HFF-Myc (cell line): ENCODE measurements at places on chromosomes 12 and 14.
A peak's percentile ranks its signal among the peaks of the same experiment; 100 is the strongest.

- DNase-seq, result no peak
These were observed 10.1 kb downstream of the GMFB start for GRCh38 chr14:54478636-54479215.

DNA sequence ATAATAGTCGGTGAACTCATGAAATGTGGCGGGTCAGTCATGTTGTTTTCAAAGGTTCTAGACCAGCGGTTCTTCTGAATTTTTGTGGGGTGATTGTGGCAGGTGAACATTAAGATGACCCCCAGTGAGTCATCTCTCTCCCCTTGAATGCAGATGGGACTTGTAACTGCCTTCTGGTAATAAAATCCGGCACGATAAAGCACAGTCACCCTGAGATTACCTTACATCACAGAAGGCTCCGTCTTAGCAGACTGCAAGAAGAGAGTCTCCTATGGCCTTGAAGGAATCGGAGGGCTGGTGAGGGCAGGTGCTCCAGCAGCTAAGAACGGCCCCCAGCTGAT, 189.6 kb downstream of the FOXN3 start:
- no peak for DNase-seq

GRCh38 chr12:25283006-25283405, 32.3 kb upstream of the KRAS start:
- no peak for DNase-seq

DNA sequence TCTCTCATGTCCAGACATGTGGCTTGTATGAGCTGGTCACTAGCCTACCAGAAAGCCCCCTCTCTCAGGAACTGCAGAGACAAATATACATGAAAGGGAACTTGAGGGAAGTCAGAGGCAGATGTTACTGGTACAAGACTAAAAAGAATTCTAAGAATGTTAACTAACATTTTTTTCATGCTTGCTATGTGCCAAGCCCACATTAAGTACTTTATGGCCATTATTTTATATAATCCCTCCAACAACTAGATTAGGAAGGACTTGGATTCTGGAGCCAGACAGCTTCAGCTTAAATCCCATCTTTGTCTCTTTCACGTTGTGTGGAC, 24.6 kb downstream of the TTC9 start:
- no peak for DNase-seq

GRCh38 chr12:1481906-1482305, 112.5 kb downstream of the FBXL14 start:
- DNase-seq, result no peak

GRCh38 chr14:52018252-52018651, 28.9 kb downstream of the RTRAF start:
- peak; percentile 52 for DNase-seq

GRCh38 chr14:32072676-32073075, 4.4 kb upstream of the ARHGAP5 start:
- no peak for DNase-seq

DNA sequence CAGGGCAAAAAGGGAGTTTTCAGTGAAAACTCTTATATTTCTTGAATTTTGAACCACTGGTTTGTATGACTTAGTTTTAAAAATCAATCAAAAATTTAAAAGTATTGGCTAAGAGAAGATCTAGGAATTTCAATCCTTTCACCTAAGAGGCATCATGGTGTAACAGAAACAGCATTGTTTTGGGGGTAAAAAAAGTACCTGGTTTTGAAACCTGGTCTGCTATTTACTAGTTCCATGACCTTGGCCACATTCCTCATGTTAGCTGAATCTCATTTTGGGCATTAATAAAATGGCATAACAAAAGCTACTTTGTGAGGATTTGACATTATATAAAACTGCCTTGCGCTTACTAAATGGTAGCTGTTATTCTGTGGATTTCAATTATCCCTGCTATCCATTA, 16.7 kb upstream of the GNPNAT1 start:
- DNase-seq, result no peak

DNA sequence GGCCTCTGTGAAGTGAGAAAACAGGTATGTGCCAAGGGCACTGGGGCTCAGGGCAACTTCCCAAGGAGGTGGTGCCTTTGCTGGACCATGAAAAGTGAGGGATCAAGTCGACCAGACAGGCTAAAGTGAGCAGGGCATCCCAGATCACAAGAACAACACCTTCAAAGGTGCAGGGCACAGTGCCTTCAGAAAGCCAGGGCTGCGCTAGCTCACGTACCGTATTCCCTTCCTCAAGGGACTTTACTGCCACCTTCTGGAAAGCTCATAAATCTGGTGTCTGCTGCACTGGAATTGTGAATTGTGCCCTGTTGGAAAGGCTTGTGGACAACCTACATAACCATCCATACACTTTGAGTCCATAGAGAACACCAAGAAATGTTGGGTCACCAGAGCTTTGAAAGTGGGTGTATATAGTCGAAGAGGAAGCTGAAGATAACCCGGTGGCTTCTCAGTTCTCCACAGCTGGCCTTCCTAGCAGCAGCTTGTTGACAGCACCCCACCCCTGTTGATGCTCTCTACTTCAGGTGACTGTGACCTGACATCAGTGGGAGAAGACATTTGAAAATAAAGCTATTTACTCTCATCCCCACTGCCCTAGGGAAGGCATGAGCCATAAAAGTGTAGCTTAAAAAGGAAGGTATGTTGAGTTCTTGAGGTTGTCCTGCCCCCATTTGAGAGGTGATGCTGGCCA, 24.5 kb downstream of the FIGNL2 start:
- DNase-seq, result peak; percentile 35

DNA sequence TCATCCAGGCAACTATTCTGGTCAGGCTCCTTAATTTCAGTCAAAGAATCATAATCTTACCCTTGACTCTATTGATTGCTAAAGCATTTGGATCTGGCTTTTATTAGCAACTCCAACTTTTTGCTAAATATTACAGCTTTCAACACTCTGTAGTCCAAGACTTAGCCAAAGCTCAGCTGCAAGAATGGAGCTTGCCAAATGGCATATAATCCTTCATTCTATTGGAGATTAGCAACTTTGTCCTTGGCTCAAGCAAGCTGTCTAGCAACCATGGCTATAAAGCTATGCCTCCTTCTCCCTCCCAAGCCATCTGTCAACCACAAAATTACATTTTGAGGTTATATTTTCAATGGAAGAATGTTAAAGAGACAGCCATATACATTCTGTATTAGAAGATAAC, 23.1 kb upstream of the NID2 start:
- DNase-seq, result no peak

GRCh38 chr12:60223242-60223641, 627.4 kb downstream of the SLC16A7 start:
- no peak for DNase-seq

- no peak for DNase-seq
These were observed 12.5 kb downstream of the HSD17B6 start for GRCh38 chr12:56775638-56776037.

GRCh38 chr12:13097491-13098011, 5.9 kb downstream of the GSG1 start:
- no peak for DNase-seq

DNA sequence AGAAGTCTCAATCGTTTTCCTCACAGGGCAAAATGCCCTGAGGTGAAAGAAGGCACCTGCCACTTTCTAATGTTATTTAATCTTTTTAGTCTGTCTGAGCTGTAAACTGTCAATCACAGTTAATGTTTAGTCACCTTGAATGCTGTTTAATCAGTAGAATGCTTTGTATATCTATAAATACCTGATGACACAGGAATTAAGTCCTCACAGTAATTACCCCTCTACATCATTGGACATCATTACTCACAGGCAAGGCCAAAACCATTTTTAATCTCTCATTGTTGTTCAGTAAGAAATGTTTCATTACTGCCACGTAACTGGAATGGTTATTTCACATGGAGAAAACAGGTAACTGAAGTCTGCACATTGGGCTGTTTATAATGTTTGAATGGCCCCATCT, 178.8 kb downstream of the EXOC5 start:
- no peak for DNase-seq

DNA sequence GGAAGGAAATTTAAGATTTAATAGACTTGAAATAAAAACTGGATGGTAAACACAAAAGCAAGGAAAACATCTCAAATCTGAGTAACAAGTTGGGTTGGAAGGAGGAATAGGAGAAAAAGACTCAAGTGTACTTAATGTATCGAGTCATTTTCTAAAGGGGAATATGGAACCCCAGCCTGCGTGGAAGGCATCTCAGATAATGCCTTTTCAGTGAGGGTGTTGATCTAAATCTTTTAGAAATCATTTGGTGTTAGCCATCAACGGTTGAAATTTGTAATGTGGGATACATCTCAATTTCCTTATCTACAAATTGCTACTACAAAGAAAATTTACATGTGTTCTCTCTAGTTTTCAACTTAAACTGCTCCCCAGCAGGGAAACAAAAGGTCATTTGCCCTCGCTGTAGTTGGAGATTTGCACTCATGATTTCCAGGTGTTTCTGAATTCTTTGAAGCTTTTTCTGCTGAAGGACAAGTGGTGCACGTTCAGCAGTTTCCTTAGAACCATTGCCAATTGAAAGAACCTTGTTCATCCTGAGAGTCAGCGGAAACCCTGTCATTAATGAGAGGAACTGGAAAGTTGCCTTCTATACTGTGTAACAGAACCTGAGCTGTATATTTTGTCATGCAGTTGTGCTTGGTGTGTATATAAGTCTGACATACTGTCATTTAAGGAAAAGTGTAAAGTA, 2.2 kb downstream of the PCBP2 start:
- DNase-seq, result no peak

DNA sequence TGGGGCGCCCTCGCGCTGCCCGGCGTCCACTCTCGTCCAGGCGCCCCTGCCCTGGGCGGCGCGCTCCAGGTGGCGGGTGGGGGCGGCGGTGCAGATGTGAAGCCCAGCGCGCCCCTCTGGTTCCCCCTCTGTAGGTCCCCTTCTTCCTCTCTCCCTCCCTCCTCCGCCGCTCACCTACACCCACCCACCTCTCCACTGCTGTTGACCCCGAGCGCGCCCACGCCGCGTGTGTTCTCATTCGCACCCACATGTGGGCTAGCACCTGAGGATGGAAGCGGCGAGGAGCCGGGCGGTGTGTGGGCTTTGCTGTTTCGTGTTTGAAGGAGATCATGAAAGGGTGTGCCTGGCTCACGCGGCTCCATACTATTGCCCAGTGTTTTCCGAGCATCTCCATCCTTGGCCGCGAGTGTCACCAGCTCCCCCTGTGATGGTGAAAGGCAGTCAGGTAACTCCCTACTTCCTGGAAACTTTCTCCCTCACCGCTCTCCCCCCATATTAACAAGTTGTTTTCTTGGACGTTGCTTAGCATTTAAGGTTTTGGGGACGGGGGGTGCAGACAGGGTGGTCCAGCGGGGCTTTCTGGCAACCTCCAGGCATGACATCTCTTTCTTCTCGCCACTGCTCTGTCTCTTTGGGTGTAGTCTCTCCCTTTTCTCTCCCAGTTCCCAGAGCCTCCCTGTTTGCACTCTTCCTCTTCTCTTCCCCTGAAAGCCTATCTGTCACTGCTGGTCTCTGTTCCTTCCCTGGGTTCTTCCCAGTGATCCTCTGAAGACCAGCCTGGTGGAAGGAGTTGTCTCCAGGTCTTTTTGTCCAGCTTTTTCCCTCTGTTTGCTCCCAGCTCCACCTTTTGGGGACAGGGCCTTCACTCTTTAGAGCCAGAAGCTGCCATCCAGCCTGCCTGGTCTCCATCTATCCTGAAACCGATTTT, 1.6 kb downstream of the CACNA1C start:
- no peak for DNase-seq

GRCh38 chr14:61379639-61380184, 58.3 kb downstream of the PRKCH start:
- DNase-seq, result no peak

DNA sequence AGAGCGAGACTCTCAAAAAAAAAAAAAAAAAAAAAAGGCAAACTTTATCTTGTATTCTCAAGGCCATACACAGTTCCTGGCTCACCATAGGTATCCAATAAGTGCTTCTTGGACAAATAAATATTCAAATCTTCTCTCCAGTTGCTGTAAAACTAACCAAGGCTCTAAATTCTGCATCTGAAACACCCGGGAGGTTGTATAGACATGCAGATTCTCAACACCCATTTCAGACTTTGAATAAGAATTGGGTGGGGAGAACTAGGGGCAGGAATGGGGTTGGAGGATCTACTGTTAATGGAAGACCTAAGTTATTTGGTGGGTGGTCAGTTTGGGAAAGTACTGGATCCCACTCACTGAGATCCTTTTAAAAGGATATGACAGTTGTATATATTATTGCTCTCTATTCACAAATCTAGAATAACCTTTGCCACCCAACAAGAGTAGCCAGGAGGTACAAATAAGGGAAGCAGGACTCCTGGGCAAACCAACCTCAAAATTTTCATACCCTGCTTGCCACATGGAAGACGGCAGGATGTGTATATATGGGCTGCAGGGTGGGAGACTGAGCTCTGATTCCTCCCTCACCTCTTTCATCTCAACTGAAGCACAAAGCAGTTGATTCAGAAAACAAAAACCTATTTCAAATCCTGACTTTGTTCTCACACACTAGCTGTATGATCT, 879 bp downstream of the GDF3 start:
- DNase-seq, result no peak

- DNase-seq, result no peak
These were observed 3.6 kb downstream of the VDR start for GRCh38 chr12:47901063-47901717.

GRCh38 chr12:131345521-131346436, 365.1 kb upstream of the SFSWAP start:
- DNase-seq, result no peak

GRCh38 chr14:99779751-99780150, 13.5 kb upstream of the EML1 start:
- no peak for DNase-seq

DNA sequence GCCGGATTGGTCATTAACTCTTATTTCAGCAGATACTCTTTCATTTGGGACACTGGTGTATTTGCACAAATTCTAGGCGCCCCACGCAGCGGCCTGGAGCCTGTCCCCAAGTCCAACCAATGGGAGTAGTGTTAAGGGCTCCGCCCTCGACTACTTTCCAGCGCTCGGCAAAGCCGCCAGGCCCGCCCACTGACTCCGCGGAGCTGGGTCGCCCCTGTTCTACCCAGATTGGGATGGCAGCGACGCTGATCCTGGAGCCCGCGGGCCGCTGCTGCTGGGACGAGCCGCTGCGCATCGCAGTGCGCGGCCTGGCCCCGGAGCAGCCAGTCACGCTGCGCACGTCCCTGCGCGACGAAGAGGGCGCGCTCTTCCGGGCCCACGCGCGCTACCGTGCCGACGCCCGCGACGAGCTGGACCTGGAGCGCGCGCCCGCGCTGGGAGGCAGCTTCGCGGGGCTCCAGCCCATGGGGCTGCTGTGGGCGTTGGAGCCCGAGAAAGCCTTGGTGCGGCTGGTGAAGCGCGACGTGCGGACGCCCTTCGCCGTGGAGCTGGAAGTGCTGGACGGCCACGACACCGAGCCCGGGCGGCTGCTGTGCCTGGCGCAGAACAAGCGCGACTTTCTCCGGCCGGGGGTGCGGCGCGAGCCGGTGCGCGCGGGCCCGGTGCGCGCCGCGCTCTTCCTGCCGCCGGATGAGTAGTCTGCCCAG, at the start of gene ACOT6:
Gene ACOT6, plus strand, starts transcription at position 179 of the 707 bp plus-strand sequence. Its CDS starts 55 bp downstream, at position 234.
- DNase-seq, result no peak

DNA sequence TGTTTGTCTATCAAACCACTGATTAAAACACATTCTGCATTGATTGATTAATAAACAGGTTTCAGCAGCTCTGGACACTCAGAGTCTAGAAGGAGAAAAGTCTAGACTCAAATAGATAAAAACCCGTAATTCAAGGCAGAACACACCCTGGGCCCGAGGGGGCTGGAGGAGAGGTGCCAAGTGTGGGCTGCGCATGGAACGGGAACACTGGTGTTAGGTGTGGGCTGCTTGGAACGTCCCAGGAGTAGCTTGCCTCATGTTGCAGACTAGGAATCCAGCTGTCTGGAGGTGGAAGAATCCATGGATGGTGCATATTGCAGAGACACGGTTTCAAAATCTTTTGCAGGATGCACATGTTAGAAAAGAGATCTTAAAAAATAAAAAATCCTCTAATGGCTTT, 223.0 kb downstream of the APAF1 start:
- DNase-seq, result no peak

GRCh38 chr12:95509300-95509699, 35.3 kb downstream of the METAP2 start:
- DNase-seq, result no peak
